Renal pelvis (tissue), 12 donors: ENCODE measurements at places on chromosomes 7 and 10. TPM values are rescaled to one million over a fixed set of nuclear protein-coding genes. Genes with fewer than 3 reads are reported as not detected.
A peak's percentile ranks its signal among the peaks of the same experiment; 100 is the strongest.

DNA sequence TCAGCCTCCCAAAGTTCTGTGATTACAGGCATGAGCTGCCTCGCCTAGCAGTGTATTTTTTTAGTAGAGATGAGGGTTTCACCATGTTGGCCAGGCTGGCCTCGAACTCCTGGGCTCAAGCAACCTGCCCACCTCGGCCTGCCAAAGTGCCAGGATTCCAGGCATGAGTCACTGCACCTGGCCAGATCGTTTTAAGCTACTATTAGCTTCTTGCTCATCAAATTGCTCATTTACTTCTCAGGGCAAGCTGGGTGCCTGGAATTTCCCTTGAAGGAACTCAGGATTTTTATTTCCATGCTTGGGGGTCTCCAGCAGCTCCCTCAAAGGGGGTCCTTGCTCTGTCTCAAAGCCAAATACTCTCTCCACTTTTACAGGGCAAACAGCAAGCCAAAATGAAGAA lies 798.0 kb upstream of the AUTS2 start:
- no peak for DNase-seq

DNA sequence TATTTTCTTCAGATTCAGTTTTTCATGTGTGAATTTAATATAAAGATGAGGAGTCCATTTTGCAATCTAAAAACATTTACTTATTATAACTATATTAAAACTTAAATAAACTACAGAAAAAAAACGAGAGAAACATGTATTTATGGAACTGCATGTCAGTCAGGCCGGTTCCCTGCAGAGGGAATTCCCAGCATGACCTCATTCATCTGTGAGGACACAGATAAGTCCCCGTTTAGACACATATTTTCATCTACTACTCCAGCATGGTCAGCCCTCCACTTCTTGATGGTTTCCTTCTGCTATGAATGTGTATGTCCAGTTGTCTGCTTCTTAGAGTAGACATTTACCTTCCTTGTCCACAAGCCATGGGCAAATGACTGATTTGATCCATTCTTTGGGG lies 339.1 kb downstream of the SEMA3D start:
- no peak for DNase-seq

- no peak for DNase-seq
These were observed 148.9 kb downstream of the ITGA8 start for GRCh38 chr10:15570738-15571339.

DNA sequence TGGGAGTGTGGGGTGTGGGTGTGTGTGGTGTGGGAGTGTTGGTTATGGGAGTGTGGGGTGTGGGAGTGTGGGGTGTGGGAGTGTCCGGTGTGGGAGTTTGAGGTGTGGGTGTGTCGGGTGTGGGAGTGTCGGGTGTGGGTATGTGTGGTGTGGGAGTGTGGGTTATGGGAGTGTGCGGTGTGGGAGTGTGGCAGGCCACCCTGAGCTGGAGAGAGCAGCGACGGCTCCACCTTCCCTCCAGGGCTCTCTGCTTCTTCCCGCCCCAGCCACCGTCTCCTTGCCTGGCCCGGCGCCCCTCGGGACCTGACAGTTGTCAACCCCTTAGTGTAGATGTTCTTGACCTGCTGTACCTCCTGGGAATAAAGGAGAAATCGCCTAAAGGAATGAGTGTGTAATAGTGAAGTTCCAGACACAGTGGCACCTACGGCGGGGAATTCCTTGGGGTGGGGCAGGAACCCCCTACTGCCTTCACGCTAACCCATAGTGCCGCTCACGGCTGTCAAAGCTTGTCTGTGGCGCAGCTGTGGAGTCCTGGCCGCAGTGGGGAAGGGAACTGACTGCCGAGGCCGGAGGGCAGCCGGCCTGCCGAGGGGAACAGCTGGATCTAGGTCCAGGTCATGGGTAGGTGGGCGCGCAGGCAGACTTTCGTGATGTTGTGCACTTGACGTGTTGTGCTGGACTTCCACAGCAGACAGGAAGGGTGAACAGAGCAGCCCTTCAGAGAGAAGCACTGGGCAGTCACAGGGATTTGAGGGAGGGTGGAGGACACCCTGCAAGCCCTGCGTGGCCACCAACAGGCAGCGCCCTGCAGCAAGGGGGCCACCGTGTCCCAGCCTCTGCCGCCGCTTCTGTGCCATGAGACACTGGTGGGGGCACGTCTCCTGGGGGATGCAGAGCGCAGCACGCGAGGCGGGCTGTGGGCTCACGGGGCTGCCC lies 49.0 kb upstream of the EN2 start:
- DNase-seq, result no peak

- DNase-seq, result no peak
These were observed 28.7 kb downstream of the WIPI2 start for GRCh38 chr7:5218564-5219360.

DNA sequence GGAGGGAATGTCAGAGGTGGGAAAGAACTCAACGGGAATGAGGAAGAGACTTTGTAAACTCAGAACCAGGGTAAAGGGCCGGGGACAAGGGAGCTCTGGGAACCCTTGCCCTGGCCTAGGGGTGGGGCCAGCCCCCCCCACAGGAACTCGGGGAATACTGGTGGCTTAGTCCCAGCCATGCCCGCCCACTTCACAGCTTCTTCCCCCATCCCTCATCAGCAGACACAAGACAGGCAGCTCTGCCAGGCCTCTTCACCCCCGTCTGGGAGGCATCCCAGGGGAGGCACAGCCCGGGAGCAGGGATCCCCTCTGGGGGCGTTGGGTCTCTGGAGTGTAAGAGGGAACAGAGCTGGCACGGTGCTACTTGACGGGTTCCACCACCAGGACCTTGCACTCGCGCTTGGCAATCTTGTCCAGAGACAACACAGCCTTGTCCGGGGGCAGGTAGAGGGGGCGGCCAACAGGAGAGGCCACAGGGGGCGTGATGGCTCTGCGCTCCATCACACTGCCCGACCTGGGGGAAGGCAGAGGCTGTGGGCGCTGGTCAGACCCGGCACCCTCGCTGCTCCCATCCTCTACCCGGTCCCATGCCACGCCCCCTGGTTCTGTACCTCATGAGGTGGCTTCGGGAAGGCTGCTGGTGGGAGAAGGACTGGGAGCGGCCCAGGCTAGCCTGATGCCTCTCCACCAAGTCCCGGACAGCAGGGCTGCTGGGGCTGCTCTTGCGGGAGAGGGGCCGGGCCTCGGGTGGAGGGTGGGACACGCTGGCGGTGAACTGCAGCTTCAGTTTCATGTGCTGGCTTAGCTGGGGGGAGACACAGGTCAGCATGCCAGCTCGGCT lies 3.7 kb downstream of the TRAPPC14 start:
- DNase-seq, result no peak

DNA sequence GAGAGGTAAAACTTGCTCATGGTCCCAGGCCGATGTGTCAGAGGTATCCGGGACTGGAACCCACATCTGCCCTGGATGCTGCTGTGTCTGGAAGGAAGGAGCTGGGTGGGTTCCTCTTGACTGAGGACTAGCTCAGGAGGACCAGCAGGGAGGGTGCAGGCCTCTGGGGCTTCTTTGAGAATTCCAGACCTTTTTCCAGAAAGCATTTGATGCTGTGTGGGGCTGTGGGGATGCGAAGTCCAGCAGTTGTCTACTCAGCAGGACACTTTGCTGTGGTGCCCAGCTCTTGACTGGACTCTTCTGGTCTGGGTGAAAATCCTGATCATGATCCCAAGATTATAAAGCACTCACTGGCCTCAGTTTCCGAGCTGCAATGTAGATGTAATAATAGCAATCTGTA lies 1.7 kb downstream of the RAMP3 start:
- DNase-seq, result no peak

- no peak for DNase-seq
These were observed 187.8 kb downstream of the SDK1 start for GRCh38 chr7:3488829-3489228.

- no peak for DNase-seq
These were observed 12.2 kb downstream of the PPA1 start for GRCh38 chr10:70221030-70221429.

GRCh38 chr7:43956027-43956426 lies 29.8 kb downstream of the UBE2D4 start:
- DNase-seq, result no peak

DNA sequence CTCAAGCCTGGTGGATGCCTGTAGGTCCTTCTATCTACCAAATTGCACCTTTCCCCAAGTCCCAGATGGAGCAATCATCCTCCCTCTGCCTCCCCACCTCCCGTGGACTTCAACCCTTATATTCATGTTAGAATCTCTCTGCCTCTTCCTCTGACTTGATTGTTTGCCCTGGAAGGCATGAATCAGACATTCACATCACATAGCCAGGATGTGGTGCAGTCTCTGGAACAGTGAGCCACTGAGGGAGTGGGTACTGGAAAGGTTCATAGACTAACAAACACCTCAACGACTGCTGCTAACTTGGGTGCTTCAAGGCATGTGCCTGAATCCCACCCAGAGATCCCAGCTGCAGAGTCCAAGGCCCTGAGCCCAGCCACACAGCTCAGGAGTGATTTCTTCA lies 494.0 kb downstream of the TNS3 start:
- DNase-seq, result no peak

DNA sequence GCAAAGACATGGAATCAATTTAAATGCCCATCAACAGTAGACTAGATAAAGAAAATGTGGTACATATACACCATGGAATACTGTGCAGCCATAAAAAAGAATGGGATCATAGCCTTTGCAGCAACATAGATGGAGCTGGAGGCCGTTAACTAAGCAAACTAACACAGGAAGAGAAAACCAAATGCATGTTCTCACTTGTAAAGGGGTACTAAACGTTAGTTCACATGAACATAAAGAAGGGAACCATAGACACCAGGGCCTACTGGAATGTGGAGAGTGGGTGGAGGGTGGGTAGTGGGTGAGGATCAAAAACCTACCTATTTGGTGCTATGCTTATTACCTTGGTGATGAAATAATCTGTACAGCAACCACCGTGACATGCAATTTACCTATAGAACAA lies 78.4 kb upstream of the GSDME start:
- DNase-seq, result no peak

DNA sequence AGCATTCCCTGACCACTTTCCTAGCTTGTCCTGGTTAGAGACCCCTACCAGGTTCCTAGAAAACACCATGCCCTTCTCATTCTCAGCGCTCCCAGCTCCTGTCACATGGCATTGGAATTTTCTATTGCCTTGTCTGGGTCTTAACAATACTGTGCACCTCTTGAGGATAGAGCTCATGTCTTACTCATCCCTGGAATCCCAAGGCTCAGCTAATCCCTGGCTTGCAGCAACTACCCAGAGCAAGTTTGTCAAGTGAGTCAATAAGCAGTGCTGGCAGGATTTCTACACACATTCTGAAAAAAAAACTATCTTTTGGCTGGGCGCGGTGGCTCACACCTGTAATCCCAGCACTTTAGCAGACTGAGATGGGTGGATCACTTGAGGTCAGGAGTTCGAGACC lies 11.7 kb upstream of the PRDX3 start:
- DNase-seq, result no peak

DNA sequence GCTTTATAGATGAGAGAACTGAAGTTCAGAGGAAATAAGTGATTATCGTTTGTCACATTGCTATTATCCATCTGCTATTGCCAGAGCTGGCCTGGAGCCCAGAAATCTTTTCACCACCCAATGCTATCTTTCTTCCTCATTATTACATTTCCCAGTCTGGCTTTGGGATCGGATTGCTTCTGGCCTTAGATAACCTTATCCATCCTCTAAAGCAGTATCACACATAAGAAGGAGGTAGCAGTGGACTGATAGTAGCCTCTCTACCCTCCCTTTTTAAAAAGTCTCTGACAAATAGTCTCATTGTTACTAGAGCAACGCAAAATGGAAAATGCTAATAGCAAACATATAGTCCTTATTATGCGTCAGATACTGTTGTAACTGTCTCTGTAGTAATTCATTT lies 1.3 kb upstream of the CLDN12 start:
- peak; percentile 8 for DNase-seq

- DNase-seq, result peak; percentile 10
These were observed 9.3 kb downstream of the CROT start for GRCh38 chr7:87354749-87355148.

The NCAPG2 gene
- 25.5 TPM for polyA plus RNA-seq

The ZNF92 gene
- polyA plus RNA-seq, result 20.8 TPM

The TUBAL3 gene
- 0.16 TPM for polyA plus RNA-seq

The PARD3 gene
- polyA plus RNA-seq, result 71.1 TPM

The OR6B1 gene
- not detected for polyA plus RNA-seq

The BTAF1 gene
- 52.4 TPM for polyA plus RNA-seq

The WDFY4 gene
- polyA plus RNA-seq, result 2.4 TPM

The NRP1 gene
- polyA plus RNA-seq, result 158 TPM

The AKR1C8 gene
- polyA plus RNA-seq, result 1.1 TPM

The NACAD gene
- 9.4 TPM for polyA plus RNA-seq

The PHKG1 gene
- polyA plus RNA-seq, result 2.6 TPM
